ENCODE measurements at places on chromosomes 11 and 22.

DNA sequence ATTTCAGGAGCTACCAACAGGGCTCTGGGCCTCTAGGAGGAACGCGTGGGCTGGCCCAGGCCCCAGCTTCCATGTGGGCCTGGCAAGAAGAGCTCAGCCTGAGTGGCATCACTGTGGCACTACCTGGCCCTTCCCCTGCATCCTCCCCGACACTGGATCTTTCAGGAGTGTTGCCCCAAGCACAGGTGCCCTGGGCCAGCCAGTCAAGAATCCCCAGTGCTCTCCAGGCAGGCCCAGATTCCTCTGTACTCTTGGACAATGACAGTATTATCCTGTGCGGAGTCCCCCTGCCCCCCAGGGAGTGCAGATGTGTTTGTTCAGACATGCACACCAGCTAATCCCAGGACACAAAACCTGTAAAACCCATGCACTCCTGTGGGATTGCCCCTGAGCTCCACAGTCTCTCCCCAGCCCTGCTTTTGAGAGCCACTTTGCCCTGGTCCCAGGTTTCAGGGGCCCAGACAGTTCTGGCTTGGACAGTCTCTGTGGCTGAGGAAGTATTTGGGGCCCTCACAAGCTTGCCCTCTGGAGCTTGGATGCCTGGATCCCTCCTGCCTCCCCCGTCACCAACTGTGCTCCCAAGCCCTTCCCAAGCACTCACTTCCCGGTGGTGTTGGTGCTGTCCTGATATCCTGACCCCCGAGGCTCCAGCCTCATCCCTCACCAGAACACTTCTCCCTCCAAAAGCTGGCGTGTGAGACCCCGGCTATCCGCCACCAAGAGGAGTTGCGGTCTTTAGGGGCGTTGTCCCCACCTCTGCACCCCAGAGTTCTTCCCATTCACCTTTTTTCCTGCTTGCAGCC, 39.9 kb downstream of the KCNC1 start:
- DNase-seq = no peak

GRCh38 chr11:2912498-2912897, 16.7 kb downstream of the PHLDA2 start:
- no peak for DNase-seq

GRCh38 chr11:74566146-74566960, 26.0 kb upstream of the POLD3 start:
- no peak for DNase-seq

- no peak for DNase-seq
Observed at GRCh38 chr11:85526564-85526963, 100.6 kb downstream of the DLG2 start.

GRCh38 chr11:64400667-64401066, 41.7 kb downstream of the RPS6KA4 start:
- DNase-seq = no peak

DNA sequence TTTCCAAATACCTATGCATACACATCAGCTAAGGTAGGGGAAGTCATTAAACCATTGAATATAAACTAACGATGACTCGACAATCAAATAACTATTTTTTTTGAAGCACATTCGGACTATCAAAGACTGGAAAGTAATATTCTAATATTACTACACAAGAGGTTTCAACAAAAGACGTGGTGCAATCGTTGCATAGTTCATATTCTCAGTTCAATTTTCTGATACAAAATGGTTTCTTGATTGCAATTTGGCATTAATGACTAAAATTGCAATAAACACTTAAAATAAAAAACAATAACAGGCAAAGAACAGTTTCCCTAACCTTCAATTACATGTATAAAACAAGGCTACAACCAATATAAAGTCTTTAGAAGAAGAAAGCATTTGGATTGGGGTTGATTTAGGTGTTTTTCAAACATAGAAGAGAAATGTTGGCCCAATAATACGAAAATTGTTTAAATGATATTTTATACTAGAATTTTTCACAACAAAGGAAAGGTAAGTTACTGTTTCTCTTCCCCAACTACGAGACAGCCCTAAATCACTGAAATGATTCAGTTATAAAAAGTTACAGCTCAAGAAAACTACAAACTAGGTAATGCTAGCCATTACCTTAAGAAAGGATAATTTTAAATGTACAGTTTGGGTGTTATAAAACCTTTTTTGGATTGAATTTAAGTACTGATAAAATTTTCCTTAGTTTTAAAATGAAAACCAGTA, 17.6 kb downstream of the BLID start:
- DNase-seq = no peak

DNA sequence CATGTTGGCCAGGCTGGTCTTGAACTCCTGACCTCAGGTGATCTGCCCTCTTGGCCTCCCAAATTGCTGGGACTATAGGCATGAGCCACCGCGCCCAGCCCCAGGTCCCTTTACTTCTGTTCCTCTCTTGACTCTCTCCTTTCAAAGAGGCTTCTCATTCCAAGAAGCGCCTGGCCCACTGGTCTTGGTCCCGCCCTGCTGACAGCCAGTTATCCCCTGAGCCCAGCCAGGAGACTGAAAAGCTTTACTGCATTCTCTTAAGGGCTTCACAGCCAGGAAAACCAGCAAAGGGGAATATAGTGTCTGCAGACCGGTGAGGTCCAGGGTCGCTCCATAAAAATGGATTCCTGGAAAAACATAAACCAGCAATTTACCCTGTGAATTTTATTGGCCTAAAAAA, 68.3 kb downstream of the NFAM1 start:
- no peak for DNase-seq

Data from activated T-helper 1 cell treated with anti-CD3 and anti-CD28 coated beads, Interleukin-2, amount 50 U/mL, for 16 hours (primary cell).